Activated naive CD4-positive, alpha-beta T cell treated with anti-CD3 and anti-CD28 coated beads, Interleukin-2, amount 50 U/mL, for 16 hours (primary cell): ENCODE measurements at places on chromosomes 7 and 10.

- no peak for DNase-seq
Observed at GRCh38 chr10:86964061-86964846, 4.0 kb upstream of the ADIRF start.

DNA sequence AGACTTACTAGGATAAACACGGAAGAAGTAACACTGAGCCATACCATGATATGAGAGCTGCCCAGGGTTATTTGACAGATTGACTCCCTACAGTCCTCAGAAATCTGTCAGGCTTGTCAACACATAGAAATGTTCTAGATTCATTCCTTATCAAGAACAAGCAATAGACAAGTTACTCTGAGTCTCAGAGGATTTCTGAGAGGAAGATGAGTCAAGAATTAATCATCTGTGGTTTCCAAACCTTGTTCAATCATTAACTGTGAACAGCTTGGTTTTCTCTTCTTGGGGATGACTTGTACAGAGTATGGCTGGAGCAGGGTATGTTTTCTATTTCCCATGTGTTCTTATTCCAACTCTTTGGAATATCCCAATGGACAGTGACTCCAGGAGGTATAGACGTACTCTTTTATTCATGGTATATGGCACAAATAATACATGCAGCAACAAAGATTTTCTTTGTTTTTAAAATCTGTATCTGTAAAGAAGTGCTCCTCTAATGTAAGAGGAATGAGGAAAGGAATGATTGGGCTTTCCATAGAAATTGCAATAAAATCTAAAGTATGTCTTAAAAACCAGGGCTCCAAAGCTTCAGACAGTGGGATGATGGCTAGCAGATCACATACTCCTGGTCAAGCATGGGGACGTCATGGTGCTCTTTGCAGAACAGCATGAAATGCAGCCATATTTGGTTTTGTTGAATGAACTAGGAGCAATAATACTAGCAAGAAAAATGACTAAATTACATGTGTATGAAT is 11.9 kb upstream of the SFR1 start:
- DNase-seq = no peak

GRCh38 chr7:50207686-50208255 is 96.7 kb upstream of the IKZF1 start:
- DNase-seq = no peak

GRCh38 chr7:35348611-35349400 is 94.9 kb upstream of the TBX20 start:
- no peak for DNase-seq

- no peak for DNase-seq
Observed at GRCh38 chr7:52009181-52009580, 692.6 kb upstream of the COBL start.

GRCh38 chr7:91634485-91635177 is 245.9 kb downstream of the MTERF1 start:
- no peak for DNase-seq

DNA sequence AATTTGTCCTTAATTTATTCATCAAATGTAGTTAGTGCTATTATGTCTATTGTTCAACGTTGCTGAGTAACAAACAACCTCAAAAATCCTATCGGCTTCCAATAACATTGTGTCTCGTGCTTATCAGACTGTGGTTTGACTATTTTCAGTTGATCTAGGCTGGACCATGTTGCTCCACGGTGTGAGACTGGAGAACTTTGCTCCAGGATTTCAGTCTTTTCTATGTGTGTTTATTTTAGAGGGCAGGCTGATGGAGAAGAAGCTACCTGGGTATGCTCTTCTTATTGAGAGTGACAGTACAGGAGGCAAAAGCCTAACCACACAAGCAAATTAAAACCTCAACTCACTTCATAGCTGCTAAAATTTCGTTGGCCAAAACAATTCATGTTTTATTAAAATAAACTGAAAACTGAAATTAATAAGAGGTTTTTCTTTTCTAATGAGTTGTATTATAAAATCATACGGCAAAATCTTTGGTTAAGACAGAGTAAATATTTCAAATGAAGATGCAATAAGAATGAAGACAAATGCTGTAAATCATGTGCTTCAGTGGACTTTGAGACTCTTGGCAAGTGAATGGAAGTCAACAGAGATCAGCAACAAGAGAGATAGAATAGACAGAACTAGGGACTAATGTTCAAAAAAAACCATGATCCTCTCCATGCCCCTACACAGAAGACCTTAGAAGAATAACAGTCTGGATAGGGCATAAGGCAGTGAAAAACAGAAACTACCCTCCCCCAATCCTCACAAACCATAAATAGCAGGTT is 418.0 kb upstream of the ETV1 start:
- DNase-seq = no peak

DNA sequence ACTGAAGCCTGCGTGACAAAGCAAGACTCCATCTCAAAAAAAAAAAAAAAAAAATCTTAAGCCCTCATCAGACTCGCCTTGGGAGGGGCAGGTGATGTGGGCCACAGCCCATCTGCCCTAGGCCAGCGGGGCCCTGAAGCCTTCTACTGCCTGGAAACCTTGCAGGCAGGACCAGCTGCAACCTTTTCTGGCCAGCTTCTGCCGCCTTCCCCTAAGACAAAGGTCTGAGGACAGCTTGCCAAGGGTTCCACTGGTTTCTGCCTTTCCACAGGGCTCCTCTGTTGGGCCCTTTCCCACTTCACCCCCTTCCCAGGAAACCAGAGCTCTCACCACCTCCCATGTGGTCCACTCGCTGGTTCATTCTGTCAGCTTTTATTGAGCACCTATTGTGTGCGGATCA is 35.2 kb downstream of the UBTD1 start:
- no peak for DNase-seq

- no peak for DNase-seq
Observed at GRCh38 chr7:140719721-140720120, 23.2 kb downstream of the NDUFB2 start.

GRCh38 chr10:77138541-77138940 is 499.1 kb downstream of the KCNMA1 start:
- DNase-seq = no peak

- no peak for DNase-seq
Observed at GRCh38 chr10:56662765-56663447, 301.8 kb upstream of the ZWINT start.
